ENCODE measurements at places on chromosomes 3 and 15.

GRCh38 chr3:182294256-182294655 is 499.0 kb upstream of the ATP11B start:
- no peak for DNase-seq

- no peak for DNase-seq
Observed at GRCh38 chr3:121467085-121467484, 78.7 kb downstream of the POLQ start.

DNA sequence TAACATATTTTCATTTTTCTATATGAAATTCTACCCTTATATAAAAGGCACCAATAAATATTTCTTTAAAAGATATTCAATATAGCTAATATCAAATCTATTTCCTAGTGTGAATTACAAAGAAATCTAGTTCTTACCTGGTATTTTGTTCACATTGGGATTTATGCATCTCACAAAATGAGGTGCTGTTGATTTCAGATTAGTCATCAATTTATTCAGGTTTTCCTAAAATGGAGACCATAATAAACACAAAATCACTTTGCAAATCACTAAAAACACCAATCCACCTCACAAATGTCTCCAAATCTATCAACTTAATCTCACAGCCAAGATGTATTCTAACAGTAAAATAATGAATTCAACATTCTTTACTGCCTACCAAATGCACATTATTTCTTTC is 51.2 kb downstream of the MYH15 start:
- DNase-seq = no peak

DNA sequence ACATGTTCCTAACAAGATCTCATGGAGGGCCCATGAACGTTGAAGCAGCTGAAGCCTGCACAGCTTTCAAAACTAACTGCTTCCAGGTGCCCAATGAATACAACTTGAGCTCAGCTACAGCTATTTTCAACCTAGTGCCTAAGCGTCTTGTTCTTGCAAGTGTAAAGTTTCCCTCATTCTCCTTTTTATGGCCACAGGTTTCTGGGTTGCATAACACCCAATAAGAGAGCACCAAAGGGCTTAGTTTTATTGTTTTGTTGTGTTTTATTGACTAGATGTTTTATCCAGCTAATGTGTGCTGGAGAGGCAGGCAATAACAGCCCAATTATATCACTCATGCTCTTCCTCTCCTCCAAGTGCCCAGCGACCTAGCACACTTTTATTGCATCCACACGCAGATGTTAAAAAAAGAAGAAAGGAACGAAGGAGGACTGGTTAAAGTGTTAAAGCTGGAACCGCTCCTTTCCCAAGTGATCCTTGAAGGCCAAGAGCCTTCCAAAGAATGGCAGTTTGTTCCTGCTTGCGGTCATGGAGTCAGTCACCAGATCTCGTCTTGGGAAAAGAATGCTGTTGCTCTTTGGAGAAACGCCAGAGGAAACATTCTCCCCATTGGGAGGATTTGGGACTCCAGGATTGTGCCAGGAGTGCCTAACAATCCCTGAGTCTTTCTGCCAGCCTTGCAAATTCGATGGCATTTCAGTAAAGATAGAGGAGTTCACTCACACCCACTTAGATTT is 156.9 kb downstream of the MEX3B start:
- DNase-seq = no peak

GRCh38 chr3:11170052-11170770 is 15.9 kb downstream of the HRH1 start:
- no peak for DNase-seq

- no peak for DNase-seq
Observed at GRCh38 chr15:98933406-98933805, 74.2 kb downstream of the PGPEP1L start.

DNA sequence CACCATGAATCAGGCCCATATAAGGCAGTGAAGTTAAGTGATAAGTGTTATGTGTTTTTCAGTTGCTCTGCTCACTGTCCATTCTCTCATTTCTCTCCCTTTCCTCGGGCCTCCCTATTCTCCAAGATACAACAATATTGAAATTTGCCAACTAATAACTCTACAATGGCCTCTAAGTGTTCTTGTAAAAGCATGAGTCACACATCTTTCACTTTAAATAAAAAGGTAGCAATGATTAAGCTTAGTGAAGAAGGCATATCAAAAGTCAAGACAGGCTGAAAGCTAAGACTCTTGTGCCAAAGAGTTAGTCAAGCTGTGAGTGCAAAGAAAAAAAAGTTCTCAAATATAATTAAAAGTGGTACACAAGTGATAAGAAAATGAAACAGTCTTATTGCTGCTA is 675.4 kb downstream of the OTOL1 start:
- DNase-seq = no peak

DNA sequence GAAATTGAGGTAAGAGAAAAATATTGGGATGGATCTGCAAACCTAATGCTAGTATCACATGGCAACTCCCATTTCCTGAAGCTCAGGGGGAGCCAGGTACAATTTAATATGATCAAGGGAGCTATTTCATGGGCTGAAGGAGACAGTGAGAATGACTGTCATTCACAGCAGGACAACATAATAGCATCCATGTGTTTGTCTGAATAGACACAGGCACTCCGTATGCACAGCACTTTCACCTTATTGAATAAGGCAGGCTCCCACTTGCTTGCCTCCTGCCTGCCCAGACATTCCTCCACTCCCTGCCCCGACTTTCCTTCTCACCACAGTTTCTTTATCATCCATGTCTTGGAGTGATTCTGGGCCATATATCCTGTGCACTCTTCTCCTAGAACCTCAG is 156.6 kb upstream of the SLC24A5 start:
- no peak for DNase-seq

DNA sequence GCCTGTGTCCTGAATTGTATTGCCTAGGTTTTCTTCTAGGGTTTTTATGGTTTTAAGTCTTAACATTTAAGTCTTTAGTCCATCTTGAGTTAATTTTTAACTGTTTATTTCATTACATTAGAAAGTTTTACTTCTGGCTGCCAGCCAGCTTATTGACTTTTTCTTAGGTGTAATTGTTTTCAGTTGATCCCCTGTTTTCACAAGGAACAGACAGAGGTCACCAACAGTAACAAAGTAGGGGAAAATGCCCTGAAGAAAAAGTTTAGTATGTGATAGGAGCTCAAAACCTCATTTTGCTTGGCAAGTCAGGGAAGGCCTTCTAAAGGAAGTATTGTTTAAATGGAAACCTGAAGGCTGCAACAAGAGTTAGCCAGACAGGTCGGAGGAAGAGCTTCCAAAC is 10.4 kb downstream of the WDR48 start:
- DNase-seq = no peak

DNA sequence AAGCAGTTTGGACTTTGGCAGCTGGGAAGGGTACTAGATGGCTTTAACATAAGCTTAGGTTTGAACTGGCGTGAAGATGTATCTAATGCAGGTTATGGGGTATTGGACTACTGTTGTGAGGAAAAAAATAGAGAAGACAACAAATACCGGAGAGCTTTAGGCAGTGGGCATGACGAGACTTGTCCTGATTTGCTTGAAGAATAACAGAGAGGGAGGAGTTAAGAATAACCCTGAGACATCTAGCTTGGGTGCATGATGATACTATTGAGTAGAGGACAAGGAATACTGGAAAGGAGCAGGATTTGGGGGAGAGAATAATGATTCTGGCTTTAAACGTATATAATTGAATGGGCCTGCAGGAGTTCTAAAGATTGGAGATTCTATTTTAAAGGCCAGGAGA is 249.5 kb upstream of the AZI2 start:
- DNase-seq = no peak

DNA sequence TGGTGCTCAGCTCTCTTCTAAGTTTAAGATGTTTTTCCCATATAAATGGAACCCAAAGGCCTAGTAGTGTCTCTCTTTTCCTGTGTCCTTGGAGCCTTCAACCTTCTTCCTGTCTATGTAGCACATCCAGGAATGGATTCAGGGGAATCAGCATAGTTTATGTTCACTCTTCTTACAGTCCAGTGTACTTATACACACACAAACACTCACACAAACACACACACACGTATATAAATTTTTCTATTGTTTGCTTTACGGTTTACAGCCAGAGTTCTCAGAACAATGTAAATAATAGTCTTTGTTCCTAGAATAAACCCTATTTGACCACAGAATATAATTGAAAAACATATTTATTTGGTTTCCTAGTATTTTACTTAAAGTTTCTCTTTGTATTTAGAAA is 36.9 kb downstream of the STAC start:
- DNase-seq = no peak

- no peak for DNase-seq
Observed at GRCh38 chr3:35448681-35449080, 190.6 kb upstream of the ARPP21 start.

GRCh38 chr15:95995375-95996168 is 334.9 kb upstream of the NR2F2 start:
- DNase-seq = no peak

DNA sequence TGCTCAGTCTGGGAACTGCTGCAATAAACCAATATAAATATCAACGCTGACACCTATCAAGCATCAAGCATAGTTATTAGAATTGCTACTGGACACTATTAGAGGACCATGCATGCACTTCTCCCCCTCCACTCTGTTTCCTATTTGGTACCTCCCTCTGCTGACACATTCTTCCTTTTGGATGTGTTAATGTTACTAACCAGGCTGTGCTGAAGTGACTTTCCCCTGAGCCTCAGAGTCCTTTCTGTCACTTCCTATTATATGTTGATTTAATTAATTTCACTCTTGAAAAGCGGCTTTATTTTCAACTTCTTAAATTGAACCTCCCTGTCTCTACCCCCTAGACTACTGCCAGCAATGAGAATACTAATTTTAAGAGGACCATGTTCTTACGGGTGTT is 379.1 kb downstream of the MCTP2 start:
- DNase-seq = no peak

GRCh38 chr3:111519178-111519855 is 22.7 kb upstream of the CD96 start:
- DNase-seq = no peak

DNA sequence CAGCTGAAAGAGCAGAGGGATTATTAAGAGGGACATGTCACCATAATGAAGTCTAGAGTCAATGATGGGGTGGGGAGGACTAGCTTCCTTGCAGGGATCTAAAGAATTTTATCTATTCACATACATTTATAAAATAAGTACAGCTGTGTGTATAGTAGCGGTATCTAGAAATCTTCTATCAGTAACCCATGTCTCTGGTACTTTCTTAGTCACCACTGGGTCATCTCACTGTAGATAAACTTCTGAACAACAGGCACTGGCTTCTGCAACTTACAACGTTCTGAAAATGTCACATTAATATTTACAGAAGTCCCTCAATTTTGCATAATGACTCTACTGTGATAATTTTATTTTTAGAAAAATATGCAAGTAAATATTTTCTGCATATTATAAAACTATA is 401.7 kb downstream of the TBC1D5 start:
- no peak for DNase-seq

GRCh38 chr3:101994386-101994785 is 145.1 kb downstream of the NFKBIZ start:
- DNase-seq = no peak

GRCh38 chr3:81602781-81603180 is 158.7 kb downstream of the GBE1 start:
- DNase-seq = no peak

GRCh38 chr15:77607894-77608261 is 24.8 kb downstream of the LINGO1 start:
- no peak for DNase-seq

- DNase-seq = no peak
Observed at GRCh38 chr3:195752546-195753331, 32.0 kb downstream of the MUC20 start.

DNA sequence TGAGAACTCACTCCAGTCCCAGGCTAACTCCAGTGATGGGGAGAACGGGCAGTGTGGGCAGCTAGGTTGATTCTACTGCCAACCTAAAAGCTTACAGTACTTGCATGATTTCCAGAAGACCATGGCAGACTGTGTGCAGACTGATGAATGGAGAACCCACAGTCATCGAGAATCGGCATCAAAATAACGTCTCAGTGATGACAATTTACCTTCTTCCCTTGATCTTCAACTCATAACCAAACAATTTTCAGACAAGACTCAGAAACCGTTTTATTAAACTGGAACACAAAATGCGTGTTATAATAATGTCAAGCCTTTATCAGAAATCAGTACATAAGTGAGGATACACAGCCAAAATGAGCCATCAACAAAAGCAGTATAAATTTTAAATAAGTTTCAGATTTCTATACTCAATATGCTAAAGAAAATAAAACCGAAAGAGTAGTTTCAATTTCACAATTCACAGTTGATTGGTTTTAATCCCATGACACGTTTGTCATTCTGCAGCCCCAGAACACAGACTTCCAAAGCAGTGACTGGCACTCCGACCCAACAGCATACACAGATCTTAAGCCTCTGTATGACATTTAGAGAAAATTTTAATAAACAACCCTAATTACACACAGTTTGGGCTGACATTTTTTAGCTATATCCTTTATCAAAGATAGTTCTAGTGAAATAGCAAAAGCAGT is 54.5 kb downstream of the ZMAT3 start:
- no peak for DNase-seq

DNA sequence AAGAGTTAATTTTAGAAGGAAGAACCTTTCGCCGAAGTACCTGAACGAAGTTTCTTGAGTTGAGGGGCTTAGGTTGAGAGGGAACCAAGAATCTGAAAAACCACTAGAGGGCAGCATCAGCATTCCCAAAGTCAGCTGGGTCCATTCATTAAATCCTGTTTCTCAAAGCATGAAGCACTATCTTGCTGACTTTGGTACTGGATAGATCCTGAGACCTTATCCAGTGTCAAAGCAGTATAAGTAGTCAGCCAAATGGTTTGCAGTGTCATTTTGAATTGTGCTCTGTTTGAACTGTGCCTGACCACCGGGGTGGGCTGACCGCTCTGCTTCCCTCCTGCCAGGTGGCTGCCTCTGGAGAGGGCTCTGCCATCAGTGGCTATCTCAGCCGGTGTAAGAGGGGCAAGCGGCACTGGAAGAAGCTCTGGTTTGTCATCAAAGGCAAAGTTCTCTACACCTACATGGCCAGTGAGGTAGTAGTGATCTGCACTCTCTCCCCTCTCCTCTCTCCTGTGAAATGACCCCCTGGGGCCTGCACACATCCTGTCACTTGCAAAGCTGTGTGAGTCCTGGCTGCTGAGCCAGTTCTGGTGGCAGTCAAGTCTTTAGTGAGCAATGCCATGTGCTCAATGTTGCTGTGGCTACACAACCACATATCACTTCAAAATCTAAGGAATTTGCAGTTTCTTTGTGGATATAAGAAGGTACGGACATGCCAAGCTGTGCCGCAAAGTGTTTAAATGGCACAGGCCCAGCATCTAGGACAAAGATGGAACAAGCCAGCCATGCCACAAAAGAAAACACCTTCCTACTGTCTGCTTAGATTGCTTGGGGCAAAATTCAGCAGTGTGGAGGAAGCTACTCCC is 21.4 kb upstream of the NR2C2 start:
- DNase-seq = no peak
